ENCODE measurements at places on chromosomes 2 and 18.

- DNase-seq = no peak
Measured at GRCh38 chr2:237547841-237548416, 18.4 kb upstream of the PRLH start.

GRCh38 chr2:227623226-227623625 lies 5.9 kb downstream of the SCYGR4 start:
- DNase-seq = no peak

DNA sequence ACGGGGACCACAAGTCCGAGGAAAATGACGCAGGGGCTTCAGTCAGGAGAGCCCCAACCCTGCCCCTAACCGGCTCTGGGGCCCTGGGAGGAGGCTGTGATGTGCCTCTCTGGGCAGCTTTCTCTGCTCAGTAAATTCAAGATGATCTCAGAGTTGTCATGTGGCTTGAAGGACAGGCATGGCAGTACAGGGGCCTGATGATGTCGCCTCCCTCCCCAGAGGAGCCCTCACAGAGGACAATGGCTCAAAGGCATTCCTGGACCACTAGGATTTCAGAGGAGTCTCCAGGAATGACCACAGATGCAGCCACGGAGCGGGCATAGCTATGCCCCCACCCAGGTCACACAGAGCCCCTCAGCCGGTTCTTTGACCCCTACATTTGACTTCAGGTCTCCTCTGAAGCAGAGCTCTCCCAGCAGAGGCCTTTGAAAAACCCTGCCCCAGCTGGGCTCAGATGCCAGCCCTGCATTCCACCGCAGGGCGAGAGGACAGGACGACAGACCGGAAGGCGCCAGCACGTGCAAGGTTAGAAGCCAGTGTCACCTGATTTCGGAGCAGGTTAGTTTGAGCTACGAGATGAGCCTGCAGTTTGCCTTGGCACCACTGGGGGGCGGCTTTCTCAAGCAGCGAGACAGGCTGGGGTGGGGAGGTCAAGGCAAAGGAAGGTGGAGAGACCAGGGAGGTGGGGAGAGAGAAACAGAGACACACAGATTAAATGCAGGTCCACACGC lies 39.2 kb downstream of the BIN1 start:
- peak; percentile 88 for DNase-seq

DNA sequence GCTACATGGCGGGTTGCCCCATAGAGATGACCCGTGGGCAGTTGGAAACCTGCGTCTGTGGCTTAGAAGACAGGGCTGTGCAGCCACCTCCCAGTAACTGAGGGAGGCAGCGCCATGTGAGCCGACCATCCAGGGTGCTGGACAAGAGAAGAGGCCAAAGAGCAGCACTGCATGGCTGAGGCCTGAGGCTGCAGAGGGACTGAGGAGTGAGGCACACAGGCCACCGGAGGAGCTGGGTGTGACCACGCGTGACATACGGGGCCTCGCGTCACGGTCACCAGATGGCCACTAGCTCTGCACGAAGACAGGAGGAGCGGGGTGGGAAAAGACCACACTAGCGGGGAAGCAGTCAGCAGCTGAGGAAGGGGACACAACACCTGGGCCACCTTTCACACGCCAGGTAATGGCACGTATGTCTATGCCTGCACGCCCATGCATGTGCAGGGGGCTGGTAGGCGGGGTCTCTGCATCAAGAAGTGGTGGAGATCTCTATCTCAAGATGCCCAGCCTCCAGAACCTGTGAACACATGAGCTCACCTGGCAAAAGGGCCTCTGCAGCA lies 61.4 kb downstream of the NDUFA10 start:
- DNase-seq = no peak

- DNase-seq = peak; percentile 10
Measured at GRCh38 chr2:108460345-108461037, 11.5 kb downstream of the GCC2 start.

- DNase-seq = no peak
Measured at GRCh38 chr2:42060028-42060427, 12.2 kb downstream of the PKDCC start.

DNA sequence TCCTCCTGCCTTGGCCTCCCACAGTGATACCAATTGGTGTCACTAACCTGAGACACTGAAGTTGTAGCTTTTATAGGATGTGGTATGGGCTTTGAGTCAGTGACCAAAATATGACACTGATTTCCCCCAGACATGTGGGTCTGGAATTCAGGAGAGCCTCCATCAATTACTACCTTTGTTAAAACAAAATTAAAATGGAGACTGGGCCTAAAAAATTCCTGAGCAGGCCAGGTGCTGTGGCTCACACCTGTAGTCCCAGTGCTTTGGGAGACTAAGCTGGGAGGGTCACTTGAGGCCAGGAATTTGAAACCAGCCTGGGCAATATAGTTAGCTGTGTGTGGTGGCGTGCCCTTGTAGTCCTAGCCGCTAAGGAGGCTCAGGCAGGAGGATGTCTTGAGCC lies 36.9 kb upstream of the LIPG start:
- DNase-seq = no peak

DNA sequence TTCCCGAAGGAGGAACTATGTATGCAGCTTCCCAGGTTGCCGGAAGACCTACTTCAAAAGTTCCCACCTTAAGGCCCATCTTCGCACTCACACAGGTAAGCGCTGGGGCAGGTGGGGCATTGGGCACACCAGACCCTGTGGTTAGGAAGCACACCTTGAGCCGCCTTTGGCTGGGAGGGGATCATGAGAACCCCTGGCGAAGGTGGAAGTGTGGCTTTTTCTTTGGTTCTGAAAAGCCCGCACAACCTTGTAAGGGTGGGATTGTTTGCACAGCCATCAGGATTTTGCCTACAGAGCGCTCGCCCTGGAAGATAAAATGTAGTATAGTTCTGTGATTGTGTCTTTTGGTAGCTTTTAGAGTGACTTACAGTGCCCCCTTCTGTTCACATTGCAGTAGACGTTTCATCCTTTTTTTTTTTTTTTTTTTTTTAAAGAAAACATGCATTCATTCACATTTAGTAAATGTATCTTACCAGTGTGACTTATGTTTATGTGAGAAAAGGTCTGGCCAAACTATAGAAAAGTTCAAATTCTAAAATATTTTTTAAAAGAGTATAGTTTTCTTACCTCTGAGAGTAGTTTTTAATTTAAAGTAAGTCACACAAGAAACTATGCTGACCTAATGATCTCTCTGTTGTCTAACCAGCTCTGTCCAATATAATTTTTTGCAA lies 5.3 kb downstream of the KLF11 start:
- DNase-seq = no peak

GRCh38 chr2:147082850-147083522 lies 761.8 kb upstream of the ACVR2A start:
- peak; percentile 22 for DNase-seq

- no peak for DNase-seq
Measured at GRCh38 chr18:79742076-79742475, 55.7 kb upstream of the KCNG2 start.

GRCh38 chr2:241413929-241414580 lies 58.0 kb downstream of the FARP2 start:
- no peak for DNase-seq

- no peak for DNase-seq
Measured at GRCh38 chr2:221372159-221372884, 199.8 kb downstream of the EPHA4 start.

- no peak for DNase-seq
Measured at GRCh38 chr18:79555885-79556284, 123.7 kb upstream of the CTDP1 start.

DNA sequence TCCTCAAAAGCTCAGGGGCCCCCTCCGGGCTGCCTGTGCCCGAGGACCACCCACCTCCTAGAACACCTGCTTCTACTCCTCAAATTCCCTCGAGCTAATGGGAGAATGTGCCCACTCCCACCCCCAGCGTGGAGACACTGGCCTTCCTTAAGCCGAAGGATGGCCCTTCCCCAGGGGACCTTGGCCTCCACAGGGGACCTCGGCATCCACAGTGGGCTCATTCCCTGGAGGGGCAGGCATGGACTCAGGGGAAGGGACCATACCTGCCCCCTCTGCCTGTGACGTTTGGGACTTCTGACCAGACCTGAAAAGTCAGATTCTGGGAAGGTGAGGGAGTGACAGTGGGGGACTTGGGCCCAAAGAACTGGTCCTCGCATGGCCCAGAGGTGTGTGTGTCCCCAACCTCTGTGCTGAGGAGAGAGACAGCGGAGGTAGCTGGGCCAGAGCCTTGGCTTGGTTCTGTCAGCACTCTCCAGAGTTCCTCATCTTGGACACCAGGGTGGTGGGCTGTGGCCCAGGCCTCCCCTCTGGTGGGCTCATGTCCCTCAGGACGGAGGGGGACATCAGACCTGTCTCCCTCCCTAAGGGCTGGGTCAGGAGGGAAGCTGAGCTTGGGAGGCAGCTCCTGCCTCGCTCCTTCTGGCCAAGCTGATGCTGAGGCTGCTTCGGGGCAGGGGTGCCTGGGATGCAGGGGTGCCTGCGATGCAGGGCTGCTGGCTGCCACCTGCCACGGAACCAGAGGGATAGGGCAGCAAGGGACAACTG lies 240.4 kb downstream of the HAUS1 start:
- no peak for DNase-seq

DNA sequence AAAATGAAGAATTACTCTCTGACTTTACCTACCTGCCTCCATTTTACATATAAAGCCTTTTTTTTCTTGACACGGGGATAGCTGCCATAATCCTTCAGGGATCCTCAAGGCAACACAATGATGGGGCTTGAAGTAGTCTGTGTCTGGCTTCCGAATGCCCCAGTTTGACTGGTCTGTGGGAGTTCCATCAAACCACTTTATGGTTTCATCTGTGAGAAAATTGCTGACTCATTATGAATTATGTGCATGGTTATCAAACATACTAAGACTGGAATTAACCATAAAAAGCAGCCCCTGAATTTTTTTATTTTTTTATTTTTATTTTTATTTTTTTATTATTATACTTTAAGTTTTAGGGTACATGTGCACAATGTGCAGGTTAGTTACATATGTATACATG lies 117.5 kb downstream of the PLA2R1 start:
- no peak for DNase-seq

All from GM12891 (cell line).